ENCODE measurements at places on chromosomes 13 and 19.
A peak's percentile ranks its signal among the peaks of the same experiment; 100 is the strongest.

- DNase-seq, result peak; percentile 27
Observed at GRCh38 chr13:38872693-38873092, 117.9 kb downstream of the STOML3 start.

DNA sequence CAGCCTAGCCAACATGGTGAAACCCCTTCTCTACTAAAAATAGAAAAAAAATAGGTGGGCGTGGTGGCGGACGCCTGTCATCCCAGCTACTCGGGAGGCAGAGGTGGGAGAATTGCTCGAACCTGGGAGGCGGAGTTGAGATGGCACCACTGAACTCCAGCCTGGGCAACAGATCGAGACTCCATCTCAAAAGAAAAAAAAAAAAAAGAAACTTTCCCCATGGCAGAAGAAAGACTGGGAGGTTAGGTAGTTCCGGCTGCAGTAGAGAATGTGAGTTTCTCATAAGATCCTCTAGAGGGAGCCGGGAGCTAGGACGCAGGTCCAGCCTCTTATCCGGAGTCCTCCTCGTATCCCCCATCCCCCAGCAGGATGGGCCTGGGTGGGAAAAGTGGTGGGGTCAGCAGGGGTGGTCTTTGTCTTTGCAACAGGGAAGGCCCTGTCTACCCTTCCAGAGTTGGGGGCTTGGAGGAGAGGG lies 13.2 kb upstream of the CREB3L3 start:
- peak; percentile 47 for DNase-seq

DNA sequence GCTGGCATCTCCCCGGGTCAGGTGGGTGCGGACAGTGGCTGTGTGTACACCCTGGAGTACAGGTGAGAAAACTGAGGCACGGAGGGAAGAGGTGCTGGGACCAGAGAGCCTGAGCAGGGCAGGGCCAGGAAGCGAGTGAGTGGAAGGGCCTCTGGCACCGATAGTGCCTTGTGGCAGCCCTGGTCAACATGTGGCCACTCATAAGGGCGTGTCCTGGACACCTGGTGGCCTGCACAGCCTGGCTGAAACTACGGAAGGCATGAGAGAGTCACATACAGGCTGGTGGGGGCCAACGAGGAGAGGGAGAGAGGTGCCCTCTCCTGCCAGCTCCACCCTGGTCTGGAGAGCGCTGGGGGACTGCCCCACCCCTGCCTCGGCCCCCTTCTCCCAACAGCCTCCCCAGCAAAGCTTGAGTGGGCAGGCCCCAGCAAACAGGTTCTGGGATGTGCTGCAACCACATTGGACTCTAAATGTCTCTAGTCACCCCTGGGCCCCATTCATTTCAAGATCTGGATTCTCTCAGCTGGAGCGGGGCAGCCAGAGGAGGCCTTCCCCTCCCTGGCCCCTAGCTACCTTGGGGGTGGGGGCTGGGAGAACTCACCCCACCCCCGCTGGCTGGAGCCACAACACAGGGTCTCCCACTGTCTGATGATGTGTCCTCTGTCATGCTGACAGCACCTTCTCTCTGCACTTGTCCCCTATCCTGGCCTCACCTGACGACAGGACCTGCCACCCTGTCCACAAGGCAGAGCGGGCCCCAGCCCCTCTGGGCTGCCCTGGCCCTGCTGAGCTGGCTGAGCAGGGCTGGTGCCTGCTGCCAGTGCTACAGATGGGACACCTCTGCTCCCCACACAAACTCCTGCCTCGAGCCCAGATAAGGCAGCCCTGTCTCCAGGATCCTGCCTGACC lies 5.8 kb downstream of the CBARP start:
- DNase-seq, result no peak

DNA sequence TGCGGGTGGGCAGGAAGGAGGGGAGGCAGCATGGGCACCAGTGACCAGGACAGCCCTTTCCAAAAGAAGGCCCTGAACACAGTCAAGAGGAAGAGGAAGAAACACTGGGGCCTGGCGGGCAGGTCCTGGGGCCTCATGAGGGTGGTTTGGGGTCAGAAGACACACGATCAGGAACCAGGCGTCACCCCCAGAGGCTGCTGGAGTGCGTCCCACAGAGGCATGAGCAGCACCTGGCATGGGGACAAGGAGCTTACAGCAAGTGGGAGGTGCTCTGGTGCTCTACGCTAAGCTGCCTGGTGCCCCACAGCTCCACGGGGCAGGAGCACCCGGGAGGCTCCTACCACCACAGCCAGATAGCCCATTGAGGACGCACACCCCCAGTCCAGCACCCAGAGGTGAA lies 20.0 kb downstream of the ELL start:
- no peak for DNase-seq

GRCh38 chr13:91904597-91904996 lies 506.2 kb downstream of the GPC5 start:
- DNase-seq, result no peak

- DNase-seq, result peak; percentile 44
Observed at GRCh38 chr19:14089662-14090508, 666 bp downstream of the SAMD1 start.

DNA sequence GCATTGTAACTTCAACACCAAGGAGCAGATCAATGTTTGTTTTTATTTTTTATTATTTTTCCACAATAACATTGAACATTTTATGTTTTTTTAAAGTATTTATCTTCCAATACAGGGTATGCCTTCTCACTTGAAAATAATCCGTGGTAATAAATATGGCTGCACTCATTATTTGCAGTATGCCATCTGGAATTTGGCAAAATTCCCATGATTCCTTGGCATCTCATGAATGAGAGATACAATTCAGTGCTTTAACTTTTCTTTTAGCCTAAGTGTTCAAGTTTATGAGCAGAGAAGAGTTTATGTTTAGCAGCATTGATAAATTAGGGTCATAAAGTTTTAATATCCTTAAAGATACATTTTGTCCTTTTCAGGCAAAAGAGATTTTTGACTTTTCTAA lies 1109.6 kb upstream of the ATXN8OS start:
- DNase-seq, result no peak

GRCh38 chr13:27919659-27919933 lies 204 bp upstream of the PDX1 start:
- no peak for DNase-seq

DNA sequence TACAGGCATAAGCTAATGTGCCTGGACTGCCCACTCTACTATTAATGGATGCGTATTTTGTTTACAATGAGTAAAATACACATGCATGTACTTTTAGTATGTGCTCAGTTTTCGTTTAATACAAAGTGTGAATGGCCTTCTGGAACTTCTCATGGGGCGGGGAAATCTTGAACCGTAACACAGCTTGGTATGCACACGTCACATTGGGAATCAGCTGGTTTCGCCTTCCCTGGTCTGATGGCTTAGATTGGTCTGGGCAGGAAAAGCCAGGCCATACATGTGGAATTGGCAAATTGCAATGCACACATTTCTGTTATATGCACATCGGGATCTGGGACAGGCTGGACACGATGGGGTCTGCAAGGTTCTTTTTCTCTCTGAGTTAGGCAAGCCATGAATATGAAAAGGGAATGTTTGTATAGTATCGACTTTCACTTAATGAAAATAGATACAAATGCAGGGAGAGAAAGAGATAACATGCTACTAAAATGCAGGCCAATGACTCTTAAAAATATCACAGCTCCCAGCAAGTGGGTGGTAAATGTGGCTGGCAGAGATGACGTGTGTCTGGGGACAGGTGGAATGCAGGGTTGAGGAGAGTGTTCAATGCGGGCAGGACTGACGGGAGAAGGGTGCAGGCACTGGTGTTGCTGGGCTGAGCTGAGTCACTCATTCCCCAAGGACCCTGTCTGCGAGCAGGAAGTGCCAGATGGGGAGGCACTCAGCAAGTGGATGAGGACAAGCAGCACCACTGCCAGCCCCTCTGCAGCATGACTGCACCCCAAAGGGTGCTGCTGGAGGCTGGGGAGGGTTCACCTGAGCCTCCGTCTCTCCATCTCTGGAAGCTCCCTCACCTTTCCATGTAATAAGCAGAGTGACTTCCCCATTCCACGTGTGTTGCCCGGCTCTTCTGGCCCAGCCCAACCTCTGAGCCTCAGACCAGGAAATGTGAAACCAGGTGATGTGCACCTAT lies 204.0 kb upstream of the GPR12 start:
- DNase-seq, result no peak

- DNase-seq, result no peak
Observed at GRCh38 chr19:6539514-6539913, 8.7 kb downstream of the TNFSF9 start.

DNA sequence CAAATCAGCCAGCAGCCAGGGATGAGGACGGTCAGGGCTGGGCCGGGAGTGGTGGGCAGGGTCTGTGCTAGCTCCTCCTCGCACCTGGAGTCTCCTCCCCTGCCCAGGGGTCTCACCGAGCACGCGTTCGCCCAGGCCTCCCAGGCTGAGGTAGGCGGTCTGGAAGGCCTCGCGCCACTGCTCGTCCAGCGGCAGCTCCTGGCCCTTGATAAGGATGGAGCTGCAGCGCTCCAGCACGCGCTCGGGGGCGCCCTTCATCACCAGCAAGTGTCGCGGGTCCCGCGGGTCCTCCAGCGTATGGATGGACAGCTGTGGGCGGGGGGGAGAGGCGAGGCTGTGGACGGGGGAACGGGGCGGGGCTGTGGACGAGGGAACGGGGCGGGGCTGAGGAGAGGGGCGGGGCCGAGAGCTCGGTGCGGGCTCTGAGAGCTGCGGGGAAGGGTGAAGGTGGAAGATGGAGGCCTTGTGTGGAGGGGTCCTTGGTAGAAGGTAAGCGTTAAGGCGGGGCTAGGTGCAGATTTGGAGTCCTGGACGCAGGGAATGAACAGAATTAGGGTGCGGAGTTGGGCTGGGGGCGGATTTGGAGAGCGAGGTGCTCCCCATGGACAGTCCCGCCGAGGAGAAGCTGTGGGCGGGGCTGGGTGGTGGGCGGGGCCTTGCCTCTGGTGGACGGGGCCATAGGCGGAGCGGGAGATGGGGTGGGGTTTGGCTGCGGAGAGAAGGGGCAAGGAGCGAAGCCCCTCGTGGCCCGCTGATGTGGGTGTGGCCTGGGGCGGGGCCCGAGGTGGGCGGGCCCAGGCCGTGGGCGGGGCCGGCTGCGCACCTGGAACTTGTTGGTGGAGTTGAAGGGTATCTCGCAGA lies 5.7 kb downstream of the ATP4A start:
- peak; percentile 59 for DNase-seq

GRCh38 chr13:75636436-75637180 lies 478 bp downstream of the LMO7 start:
- DNase-seq, result peak; percentile 40

DNA sequence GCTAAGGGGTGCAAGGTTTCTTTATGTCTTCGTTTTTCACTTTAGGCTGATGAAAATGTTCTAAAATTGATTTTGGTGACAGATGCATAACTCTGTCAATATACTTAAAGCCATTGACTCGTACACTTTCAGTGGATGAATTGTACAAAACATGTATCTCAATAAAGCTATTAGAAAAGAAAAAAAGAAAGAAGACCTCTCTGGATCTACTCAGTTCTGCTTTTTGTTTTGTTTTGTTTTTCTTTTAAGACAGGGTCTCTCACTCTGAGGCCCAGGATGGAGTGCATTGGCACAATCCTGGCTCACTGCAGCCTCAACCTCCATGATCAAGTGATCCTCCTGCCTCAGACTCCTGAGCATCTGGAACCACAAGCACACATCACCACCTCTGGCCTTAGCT lies 3.5 kb downstream of the SIGLEC5 start:
- no peak for DNase-seq

GRCh38 chr19:4183967-4184717 lies 1.7 kb downstream of the ANKRD24 start:
- no peak for DNase-seq

DNA sequence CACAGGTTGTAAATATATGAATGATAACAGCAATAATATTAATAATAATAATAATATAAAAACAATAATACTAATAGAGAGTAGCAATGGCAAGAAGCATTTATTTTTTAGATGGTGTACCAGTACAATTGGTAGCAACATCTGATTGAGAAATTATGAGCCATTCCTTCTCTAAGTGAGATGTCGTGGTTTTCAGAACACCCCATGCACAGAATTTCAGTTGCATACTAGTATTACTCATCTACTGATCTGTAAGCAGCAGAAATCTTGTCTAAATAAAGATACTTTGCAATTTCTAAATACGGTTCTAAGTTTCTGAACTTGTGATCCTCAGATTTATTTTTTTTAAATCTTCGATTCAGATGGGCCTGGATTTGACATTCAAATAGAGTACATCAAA lies 788.0 kb upstream of the ATXN8OS start:
- DNase-seq, result no peak

GRCh38 chr19:13961826-13962698 lies 9.8 kb downstream of the DCAF15 start:
- no peak for DNase-seq

DNA sequence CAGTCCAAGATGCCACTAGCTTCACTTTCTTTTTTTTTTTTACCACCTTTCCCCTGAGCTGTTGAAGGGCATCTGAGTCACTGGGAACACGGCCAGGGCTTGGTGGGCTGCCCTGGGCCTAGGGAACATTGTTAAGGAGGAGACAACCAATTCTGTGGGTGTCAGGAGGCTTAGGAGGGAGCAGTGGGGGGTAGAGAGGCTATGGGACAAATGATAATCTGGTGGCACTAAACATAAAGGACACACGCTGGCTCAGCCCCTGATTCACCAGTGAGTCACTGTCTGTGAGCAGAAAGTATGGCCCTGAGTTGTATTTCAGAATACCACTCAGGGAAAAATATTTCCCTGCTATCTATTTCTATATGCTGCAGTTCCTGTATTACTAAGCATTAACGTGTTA lies 207.8 kb downstream of the DCLK1 start:
- no peak for DNase-seq

GRCh38 chr13:81058211-81058915 lies 717.4 kb upstream of the SPRY2 start:
- DNase-seq, result no peak
